Esophagus muscularis mucosa (tissue), 4 donors: ENCODE measurements at places on chromosomes 1 and 21. TPM values are rescaled to one million over a fixed set of nuclear protein-coding genes. Genes with fewer than 3 reads are reported as not detected.

DNA sequence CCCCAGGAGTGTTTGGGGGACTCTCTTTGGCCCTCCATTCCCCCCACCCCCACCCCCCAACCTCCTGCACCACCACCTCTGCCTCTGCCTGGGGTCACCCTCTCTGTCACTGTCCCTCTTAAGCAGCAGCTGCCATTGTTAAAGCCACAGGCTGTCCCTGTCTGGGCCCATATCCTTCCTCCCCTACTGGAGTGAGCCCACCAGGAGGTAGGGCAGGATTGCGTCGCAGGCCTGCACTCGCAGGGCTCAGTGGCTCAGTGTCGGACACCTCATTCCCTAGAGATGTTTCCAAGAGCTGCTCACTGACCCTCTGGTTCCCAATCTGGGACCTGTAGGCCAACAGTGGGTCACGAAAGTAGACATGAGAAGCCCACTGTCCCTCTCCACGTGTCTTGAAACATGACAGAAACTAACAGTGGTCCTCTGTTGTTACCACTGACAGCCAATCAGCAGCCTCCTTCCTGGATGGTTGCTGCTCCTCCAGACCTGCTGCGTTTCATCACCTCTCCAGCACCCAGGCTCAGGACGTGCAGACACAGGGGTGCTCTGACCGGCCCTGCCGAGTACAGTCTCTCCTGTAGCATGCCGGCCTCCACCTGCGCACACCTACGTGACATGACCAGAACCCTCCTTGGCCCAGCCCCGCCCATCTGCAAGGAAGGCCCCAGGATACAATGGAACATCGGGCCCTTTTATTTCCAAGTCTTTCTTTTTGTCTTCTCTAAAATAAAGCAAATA is 7.7 kb downstream of the PRDM15 start:
- no peak for DNase-seq

DNA sequence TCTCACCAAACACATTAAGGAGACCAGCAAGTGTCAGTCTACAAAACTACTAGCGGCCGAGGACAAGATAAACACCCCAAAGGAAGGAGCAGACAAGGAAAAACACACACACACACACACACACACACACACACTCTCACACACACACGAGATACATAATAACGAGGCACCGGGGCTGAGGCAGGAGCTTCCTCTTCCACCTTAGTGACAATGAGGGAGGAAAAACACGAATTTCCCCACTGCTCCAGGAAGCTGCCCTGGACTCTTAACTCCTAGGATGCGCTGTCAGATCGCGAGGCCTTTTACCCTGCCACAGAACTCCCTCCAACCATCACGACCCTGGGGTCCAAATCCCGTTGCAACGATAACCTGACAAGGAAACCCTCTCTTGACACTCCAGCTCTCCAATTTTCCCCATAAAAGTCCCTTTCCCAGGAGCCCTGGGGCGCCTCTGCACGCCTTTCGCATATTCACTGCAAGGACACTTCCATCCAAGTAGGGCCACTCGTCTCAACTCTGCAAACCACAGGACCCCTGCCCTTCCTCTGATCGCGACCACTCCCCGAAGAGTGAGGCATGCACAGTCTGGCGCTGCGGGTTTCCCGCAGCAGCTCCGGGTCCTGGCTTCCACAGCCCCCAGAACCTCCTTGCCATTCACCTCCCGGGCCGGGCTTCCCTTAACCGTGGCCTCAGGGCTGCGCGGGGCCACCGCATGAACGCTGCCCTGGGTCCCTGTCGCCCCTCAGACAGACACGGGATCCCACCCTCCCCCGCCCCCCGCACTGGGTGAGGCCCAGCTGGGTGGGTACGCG is 581 bp downstream of the ETV3 start:
- DNase-seq: no peak

DNA sequence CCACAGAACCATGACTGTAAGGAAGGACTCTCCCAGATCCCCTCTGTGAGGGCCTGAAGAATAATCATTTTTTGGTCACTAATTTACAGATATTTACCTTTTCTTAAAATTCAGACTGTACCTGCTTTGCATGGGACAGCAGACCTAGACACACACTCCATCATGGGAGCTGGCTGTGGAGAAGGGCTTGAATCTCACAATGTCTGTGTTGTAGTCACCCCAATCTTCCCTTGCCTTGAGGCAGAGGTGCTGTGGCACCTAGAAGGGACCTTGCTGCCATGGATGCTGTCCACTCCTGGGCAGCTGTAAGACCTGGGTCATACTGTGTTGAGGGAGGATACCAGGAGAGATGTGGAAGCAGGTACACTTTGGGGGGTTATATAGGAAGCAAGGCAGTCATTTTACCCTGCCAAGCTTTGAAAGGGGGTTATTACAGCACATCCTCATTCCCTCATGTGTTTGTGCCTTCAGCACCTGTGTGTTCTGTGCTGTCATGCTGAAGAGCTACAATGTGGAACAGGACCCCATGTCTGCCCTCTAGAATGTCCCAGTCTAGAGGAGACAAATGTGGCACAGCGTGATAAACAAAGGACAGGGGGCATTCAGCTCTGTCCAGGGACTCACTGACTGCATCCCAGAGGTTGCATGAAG is 27.1 kb downstream of the TRAF5 start:
- DNase-seq: peak; percentile 66

- DNase-seq: no peak
Observed at GRCh38 chr1:55480029-55480795, 265.0 kb upstream of the USP24 start.

DNA sequence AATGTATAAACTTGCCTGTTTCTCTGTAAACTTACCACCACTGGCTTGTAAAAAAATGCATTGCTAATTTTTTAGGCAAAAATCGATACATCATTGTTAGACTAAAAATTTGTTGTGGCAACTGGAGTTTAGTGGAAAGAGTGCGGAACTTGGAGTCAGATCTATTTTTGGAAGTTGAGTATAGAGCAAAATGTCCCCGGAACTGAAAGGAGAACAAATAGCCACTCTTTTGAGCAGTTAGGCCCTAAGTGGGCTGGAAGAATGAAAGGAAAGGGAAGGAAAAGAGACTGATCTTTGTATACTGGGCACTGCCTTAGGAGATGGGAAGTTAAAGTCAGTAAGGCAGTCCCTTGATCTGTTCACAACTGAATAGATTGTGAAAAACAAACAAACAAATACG is 30.2 kb downstream of the OPTC start:
- DNase-seq: no peak

GRCh38 chr1:164706606-164706987 is 147.6 kb downstream of the PBX1 start:
- DNase-seq: no peak

DNA sequence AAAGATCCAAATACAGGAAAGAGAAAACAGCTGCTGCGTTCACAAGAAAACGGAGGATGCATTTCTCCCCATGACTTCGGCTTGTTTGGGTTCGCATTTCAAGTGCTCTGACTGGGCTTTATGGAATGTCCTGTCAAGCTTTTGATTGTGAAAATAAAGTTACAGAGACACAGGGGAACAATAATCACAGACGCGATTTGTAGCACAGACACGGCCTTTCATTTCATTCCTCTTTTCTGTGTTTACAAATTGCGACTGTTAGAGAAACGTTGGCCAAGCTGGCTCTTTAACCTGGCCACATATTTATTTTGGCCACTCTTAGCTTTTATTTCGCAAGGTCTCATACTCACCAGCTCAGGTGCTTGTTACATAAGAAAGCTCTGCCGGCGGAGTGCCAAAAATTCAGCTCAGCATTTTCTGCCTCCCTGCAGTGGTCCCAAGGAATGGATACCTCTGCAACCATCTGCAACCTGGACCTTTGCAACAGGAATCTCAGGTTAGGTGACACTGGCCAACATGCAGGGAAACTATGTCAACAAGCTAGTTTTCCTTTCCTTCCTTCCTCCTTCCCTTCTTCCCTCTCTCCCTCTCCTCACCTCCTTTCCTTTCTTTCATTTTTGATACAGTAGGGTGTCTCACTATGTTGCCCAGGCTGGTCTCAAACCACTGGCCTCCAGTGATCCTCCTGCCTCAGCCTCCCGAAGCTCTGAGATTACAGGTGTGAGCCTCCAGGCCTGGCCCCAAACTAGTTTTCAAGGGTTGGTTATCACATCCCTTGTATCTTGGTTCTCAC is 58.2 kb upstream of the SLC45A1 start:
- DNase-seq: no peak

DNA sequence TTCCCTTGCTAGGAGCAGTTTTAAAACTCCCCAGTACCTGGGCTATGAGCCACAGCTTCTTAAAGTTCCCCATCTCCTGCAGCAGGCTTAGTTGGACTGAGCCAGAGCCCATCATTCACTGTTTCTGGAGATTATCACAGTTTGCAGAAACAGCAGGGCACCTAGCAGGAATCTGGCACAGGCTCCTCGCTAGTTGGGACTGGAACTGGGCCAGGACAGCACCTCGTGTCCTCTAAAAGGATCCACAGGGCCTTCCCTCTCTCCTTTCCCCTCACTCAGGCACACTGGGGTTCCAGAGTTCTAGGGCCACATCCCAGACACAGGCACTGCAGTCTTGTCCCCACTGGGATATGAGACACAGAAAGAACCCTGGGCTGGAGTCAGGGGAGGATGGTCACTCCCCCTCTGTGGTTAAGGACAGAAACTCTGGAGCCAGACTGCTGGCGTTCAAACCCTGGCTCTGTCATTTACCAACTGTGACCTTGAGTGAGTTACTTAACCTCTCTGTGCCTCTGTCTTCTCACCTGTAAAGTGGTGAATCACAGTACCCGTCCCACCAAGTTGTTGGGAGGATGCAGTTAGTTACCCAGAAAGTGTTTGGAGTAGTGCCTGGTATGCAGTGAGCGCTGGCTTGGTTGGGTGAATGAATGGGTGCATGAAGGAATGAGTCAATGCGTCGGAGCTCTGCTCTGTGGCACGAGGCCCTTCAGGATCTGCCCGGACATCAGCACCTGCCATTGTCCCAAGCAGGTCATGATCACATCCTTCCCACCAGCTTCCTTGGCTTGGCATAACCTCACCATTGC is 18.8 kb upstream of the ECE1 start:
- no peak for DNase-seq

GRCh38 chr1:37319284-37319683 is 155.1 kb upstream of the ZC3H12A start:
- DNase-seq: no peak

- DNase-seq: no peak
Observed at GRCh38 chr1:57061369-57061768, 95.6 kb upstream of the C8B start.

GRCh38 chr1:52825868-52826267 is 16.7 kb upstream of the ZYG11A start:
- DNase-seq: no peak

- DNase-seq: no peak
Observed at GRCh38 chr1:28807046-28807445, 4.9 kb upstream of the OPRD1 start.

- DNase-seq: no peak
Observed at GRCh38 chr1:202807451-202807925, 733 bp downstream of the KDM5B start.

- no peak for DNase-seq
Observed at GRCh38 chr1:162373072-162373427, 3.6 kb downstream of the SPATA46 start.

DNA sequence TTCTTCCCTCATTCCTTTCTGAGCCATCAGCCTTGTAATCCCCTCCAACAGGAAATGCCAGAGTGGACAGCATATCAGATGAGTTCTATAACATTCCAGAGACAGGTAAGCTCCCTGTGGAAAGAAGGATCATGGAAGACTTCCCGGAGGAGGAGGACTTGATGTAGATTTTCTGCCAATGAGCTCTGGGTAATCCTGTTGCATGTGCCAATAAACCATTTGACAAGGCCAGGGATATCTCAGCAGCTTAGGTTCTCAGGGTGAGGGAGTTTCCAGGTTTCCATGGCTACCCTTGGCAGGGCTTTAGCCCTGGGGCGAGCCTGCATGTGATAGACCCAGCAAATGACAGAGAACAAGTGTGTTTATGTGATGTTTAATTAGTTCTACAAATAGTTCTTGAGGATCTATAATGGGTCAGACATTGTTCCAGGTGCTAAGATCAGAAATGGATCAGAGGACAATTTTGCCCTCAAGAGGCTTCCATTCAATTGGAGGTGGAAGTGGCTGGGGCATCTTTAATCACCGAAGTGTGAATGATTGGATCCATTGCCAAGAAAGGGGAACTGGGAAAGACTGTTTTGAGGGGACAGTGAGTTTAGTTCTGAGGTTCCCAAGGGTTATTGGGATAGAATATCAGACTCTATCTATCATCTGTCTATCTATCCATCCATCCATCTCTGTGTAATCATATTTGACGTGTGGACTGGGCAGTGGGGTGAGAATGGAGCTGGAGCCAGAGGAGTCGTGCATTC is 6.9 kb downstream of the PLA2G5 start:
- DNase-seq: no peak

DNA sequence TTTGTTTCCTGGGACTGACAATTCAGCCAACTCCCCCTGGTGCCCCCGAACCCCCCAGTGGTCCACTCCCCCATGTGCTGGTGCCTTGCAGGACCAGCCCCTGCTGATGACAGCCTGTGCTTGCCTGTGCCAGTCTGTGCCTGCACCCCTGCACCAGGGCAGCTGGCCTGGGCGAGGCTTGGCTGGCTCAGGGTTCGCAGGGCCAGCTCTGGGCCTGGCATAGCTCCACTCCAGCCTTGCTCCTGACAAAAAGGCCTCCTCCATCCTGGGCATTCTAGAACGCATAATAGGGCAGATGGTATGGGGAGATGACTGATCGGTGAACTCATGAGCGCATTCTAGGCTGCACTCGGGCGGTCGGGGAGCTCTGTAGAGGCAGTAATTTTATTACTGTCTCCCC is 5.4 kb downstream of the CNTN2 start:
- DNase-seq: no peak

DNA sequence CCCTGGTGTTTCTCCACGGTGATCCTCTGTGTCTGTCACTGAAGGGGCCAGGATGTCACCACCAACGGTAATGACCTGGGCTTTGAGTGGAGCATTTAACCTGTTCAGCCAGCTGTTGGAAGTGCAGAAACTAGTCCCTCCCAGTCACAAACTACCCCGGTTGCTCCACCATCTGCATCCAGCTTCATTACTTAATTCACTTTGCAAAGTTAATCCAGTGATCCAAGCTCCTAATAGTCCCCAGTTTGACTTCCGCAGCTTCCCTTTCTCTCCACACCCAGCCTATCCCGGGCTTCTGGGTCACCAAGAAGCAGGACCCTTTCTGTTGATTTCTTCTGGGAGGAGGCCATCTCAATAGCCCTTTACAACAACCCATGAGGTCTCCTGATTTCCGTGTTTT is 63.5 kb downstream of the MDM4 start:
- no peak for DNase-seq

Gene JTB
- total RNA-seq: 230 TPM

Gene TMEM222
- 35.3 TPM for total RNA-seq

Gene GJA9
- not detected for total RNA-seq

Gene IGFN1
- total RNA-seq: not detected

Gene HPCAL4
- total RNA-seq: not detected
